ENCODE measurements at places on chromosomes 16 and 17. TPM values are rescaled to one million over a fixed set of nuclear protein-coding genes. Genes with fewer than 3 reads are reported as not detected.

DNA sequence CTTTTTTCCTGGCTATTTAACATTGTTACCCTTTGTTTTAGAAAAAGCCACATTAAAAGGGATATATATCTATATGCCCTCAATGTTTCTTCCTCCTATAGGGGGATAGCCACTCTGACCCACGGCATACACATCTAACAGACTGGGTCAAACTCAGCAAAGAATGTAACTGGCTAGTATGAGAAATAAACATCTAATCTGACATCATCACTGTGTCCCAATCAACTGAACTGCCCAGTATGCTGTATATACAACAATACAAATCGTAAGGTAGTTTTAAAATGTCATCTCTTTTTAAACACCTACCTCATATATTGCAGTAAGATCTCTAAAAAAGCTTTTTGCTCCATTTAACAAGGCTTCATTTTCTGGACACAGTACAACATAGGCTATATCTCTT is 39.9 kb upstream of the INTS2 start:
- no peak overlapping the region for H3K27ac ChIP-seq
- H3K27me3 ChIP-seq, result no peaks in the 10 kb centered on the region
- no peak overlapping the region for H3K4me3 ChIP-seq
- H3K4me1 ChIP-seq, result no peaks in the 10 kb centered on the region
- H3K36me3 ChIP-seq, result peaks cover 72% of the 10 kb centered on the region

GRCh38 chr17:7079581-7080455 is at the start of gene CLEC10A:
CLEC10A (minus strand) TSS chr17:7080251; CDS start chr17:7078812, 1,439 bp downstream.
- H3K4me1 ChIP-seq, result peaks cover 9% of the 10 kb centered on the region
- peak within 1 kb of the TSS; percentile 46 for H3K27ac ChIP-seq
- H3K27me3 ChIP-seq, result no peaks in the 10 kb centered on the region
- no peak for DNase-seq
- H3K36me3 ChIP-seq, result no peaks in the 10 kb centered on the region
- no peak within 1 kb of the TSS for H3K4me3 ChIP-seq

GRCh38 chr17:65169691-65170090 is 32.5 kb downstream of the RGS9 start:
- no peak for DNase-seq
- H3K27me3 ChIP-seq, result no peaks in the 10 kb centered on the region
- H3K4me1 ChIP-seq, result peaks cover 35% of the 10 kb centered on the region
- no peak overlapping the region for H3K4me3 ChIP-seq

- no peaks in the 10 kb centered on the region for H3K36me3 ChIP-seq
- H3K4me1 ChIP-seq, result no peaks in the 10 kb centered on the region
- no peaks in the 10 kb centered on the region for H3K27me3 ChIP-seq
- DNase-seq, result no peak
Measured at GRCh38 chr17:11880714-11881113, 116.6 kb downstream of the ZNF18 start.

The CCL5 gene
- total RNA-seq, result 17.6 TPM

The GPRC5C gene
- total RNA-seq, result 57.6 TPM

DNA sequence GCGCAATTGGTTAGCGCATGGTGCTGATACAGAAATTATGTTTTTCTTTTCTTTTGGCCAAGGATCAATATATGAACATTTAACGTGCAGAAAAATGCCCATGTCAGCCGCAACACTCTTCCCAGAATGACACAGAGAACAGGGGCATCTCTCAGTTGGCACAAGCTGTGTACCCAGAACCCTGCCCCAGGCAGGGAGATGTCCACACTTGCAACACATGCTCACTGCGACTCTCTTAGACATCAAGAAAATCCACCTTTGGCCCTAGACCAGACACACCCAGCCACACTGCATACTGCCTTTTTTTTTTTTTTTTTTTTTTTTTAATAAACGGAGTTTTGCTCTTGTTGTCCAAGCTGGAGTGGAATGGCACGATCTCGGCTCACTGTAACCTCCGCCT is 17.0 kb downstream of the PITPNA start:
- H3K27ac ChIP-seq, result no peak overlapping the region
- H3K27me3 ChIP-seq, result no peaks in the 10 kb centered on the region
- H3K36me3 ChIP-seq, result peaks cover 85% of the 10 kb centered on the region
- H3K4me1 ChIP-seq, result no peaks in the 10 kb centered on the region
- no peak for DNase-seq

DNA sequence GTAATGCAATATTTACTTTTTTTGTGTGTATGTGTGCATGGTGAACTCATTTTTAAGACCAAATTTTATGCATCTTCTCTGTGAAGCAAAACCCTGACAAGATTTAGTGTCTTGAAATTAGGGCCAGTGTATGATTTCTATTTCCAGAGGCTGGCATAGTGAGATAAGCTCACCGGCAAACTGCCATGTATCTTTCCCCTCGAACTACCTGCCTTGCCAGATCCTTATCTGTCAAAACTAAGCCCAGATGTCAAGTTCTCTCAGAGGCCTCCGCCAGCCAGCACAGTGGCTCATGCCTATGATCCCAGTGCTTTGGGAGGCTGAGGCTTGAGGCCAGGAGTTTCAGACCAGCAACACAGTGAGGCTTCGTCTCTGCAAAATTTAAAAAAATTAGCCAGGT is 10.0 kb downstream of the USP32 start:
- H3K4me3 ChIP-seq, result no peak overlapping the region
- H3K27me3 ChIP-seq, result no peaks in the 10 kb centered on the region
- no peaks in the 10 kb centered on the region for H3K36me3 ChIP-seq
